Stimulated activated CD4-positive, alpha-beta T cell treated with anti-CD3 and anti-CD28 coated beads, Interleukin-15, amount 100 ng/mL, for 48 hours (primary cell): ENCODE measurements at places on chromosomes 7 and 10.
A peak's percentile ranks its signal among the peaks of the same experiment; 100 is the strongest.

DNA sequence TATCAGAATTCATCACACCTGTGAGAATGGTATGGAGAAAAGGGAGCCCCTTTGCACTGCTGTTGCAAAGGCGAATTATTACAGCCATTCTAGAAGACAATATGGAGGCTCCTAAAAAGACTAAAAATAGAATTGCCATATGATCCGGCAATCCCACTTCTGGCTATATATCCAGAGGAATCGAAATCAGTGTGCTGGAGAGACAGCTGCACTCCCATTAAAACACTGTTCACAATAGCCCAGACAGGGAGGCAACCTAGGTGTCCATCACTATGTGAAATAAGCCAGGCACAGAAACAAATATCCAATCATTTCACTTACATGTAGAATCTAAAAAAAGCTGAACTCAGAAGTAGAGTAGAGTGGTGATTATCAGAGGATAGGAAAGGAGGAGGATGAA, 26.0 kb upstream of the GJD4 start:
- no peak for DNase-seq

GRCh38 chr7:18958627-18959026, 158.8 kb downstream of the TWIST1 start:
- DNase-seq: no peak

DNA sequence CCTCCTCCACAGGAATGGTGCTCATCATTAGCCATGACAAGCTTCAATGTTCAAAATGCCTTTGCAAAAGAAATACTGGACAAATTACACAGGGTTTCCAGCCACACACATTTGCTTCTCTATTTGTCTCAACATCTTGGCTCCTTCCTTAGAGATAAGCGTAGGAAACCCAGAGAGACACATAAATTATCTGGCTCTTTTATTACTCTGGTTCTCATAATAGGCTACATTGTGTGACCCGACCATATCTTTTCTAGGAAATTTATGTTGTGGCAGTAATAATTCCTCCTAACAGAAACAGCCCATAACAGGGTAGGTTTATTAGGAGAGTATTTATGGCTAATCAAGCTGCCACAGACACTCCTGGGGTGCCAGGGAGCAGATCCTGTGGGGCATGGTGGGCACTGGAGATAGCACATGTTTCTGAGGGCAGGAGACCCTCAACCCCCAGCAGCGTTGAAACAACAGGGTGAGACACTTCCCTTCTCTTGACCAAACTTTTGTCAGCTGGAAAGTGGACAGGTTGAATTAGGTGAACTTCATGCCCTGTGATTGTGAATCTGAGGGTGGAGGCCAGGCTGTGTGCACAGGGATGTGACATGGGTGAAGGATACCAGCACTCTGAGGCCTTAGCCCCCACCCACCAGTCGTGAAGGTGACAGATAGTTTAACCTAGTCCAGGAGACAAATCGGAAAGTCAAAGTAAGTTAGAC, 295.9 kb upstream of the ZNF32 start:
- DNase-seq: no peak

DNA sequence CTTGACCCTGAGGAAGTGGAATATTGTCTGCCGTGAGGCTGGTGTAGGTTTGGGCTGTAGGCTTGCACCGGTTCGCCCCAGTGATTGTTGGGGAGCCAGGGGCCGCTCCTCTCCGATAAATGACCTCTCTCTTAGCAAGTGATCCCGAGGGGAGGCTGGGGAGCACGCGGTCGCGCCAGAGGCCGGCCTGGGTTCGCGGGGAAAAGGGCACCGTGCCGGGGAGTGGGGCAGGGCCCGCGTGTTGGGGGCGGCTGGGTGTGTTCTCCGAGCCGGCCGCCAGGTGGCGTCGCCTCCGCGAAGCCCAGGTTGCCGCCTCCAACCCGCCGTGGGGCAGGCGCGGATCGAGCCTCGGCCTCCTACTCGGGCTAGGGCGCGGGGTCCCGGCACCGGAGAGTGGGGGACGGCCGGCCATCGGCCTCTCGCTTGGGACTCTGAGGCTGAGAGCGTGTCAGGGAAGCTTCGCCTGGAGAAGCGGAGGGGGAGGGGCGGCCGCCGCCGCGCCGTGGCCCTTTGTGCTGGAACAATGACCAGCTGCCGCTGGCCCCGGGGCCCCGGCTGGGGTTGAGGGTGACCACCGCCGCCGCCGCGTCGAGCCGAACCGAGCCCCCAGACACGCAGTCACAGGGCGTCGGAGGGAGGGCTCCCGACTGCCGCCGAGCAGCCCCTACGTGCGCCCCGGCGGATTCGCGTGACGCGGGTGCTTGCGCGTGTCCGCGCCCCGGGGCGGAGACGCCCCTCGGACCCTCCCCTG, 442 bp upstream of the LZTS2 start:
- DNase-seq: peak; percentile 43

GRCh38 chr7:84455788-84456187, 261.2 kb upstream of the SEMA3A start:
- no peak for DNase-seq

DNA sequence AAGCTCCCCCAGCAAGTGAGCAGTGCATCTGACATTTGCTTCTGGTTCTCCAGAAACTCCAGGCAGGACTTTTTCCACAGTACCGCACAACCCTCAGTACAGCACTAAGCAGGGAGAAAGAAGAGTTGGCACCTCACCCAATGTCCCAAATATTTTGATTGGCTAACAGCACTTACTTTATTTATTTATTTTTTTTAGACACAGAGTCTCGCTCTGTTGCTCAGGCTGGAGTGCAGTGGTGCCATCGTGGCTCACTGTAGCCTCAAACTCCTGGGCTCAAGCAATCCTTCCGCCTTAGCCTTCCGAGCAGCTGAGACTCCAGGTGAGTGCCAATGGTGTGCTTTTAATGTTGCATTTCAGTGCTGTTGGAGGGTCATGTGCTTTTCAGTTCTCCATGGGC, 200.3 kb upstream of the ZMIZ1 start:
- DNase-seq: no peak

DNA sequence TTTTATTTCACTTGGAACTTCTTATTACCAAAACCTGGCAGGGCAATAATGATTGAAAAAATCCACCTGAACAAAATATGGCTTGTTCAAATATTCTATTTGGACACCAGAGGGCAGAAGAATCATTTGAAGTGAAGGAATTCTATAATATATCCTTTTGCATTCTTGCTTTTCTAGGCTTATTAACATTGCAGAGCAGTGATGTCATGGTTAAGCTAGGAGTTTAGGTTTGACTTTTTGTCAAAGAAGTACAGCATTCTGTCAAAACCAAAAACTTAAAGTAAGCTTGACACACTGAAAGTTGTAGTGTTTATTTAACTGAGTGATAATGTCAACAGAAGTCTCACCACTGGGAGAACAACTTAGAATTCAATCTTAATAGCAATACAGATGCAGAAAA, 156.0 kb downstream of the SEMA3D start:
- no peak for DNase-seq
